ENCODE measurements at places on chromosomes 13 and 19.
A peak's percentile ranks its signal among the peaks of the same experiment; 100 is the strongest.

DNA sequence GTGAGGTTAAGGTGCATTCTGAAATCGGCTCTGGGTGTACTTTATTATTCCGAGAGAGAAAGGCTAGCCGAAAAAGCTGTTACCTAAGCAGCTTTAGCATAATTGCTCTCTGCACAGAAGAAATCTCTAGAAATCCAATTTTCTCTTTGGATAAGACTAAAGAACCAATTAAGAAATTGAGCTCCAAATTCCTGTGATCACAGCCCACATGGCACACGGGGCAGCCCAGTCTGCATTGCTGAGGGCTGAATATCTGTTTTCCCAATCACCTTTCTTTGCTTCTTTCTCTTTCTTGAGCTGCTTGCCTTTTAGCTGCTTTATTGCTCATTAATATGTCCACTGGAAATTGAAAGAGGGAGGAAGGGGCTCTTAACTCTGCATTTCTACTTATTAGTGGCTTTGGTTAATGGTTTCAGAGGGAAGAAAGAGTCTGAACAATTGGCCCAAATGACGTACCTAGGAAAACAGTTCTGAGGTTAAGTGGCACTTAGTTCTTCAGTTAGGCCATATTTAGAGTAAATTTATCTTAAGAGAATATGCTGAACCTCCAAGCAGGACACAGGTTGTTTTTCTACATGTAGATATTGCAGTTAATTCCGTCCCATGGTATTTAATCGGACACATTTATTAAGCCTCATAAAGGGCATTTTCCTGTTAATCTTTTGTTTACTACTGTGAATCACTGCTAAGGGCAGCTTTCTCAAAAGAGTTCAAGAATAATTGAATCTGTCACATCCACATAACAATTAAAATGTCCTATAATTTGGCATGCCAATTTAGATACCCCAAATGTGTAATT, 265.7 kb downstream of the ABCC4 start:
- DNase-seq = no peak

DNA sequence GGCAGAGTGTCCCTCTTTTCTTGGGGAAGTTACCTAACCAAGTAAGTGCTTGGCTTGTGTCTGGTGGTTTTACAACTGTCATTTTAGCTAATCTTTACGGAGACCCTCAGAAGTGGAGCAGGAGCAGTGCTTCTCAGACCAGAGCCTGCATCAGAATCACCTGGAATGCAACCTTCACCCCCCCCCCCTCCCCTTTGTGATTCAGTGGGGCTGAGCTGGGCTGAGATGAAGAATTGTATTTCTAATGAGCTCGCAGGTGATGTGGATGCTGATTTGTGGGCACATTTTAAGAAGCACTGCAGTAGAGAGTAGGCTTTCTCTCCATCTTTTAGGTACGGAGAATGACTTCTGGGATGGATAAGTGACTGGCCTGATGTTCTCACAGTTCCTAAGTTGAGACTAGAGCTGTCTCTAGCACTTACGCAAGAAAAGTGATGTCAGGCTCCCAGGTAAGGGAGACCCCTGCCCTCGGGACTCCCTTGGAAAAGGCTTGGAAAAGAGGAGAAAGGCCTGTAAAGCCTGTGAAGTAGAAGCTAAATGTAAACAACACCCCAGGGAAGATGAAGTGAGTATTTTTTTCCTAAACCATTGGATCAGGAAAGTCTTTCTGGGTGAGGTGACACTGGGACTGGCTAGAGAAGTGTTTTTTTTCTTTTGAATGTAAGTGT, 23.3 kb upstream of the RNF113B start:
- no peak for DNase-seq

DNA sequence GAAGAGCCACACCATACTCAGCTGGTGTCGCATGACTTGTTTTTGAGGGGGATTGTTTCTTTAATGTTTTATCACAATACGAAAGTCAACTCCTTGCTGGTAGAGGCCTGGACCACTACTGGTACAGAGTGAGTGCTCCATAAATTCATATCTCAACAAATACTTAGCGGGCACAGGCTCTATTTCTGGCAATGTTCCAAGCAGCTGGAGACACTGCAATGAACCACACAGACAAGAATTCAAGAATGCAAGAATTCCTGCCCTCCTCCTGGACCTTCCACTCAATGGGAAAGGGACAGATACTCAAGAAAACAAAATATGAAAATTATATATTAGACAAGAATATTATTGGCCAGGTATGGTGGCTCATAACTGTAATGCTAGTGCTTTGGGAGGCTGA, 5.1 kb upstream of the FXYD5 start:
- no peak for DNase-seq

GRCh38 chr13:29109987-29110386, 289.8 kb downstream of the MTUS2 start:
- no peak for DNase-seq

DNA sequence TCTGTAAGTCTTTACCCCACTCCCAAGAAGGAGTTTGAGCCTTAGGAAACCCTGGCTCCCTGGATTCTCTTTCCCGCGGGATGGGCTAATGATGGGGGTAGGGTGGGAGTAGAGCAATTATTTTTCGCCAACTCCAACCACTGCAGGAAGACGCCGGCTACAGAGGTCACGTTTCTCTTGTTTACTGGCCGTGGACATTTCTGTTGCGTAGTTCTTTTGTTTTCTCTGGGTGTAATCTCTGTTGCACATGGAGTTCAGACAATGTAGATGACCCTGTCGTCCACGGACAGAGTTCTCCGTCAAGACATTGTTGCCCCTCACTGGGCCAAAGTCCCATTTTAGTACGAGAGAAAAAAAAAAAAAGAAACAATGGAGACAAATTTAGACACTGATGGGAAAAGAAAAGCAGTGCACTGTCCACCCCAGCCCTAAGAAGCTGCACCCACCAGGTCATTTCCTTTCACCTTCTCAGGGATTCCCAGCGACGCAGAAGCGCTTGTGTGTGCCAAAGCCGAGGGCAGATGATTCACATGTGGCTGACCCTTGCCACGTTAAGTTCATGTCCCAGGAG, 133.9 kb upstream of the ARGLU1 start:
- no peak for DNase-seq

GRCh38 chr13:93535251-93535650, 308.6 kb downstream of the GPC6 start:
- DNase-seq = no peak

DNA sequence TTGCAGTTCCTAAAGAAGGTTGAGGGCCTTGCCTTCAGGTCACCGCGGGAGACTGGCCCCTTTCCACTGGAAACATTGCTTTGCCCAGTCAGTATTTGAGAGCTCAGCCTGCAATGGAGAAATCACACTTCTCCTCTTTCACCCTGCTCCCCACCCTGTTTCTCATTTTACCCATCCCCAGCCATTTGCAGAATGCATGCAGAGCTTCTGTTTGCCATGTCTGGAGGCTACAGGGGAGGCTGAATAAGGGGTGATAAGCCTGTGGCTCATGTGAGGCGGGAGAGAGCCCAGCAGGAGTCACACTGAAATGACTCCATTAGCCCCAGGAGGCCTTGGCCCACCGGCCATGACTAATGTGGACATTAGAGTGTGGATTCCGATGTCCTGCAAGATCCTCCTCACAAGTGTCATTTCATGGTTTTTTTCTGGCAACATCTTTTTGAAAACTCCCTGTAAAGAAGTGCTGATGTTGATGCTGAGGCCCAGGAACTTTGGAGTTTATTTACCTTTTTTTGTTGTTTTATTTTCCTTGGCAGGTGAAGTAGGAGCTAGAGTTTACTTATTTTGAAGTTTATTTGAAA, 6.3 kb downstream of the SPINT2 start:
- DNase-seq = no peak

GRCh38 chr19:13463296-13463695, 43.0 kb downstream of the CACNA1A start:
- no peak for DNase-seq

GRCh38 chr13:42569576-42570344, 4.2 kb upstream of the TNFSF11 start:
- no peak for DNase-seq

DNA sequence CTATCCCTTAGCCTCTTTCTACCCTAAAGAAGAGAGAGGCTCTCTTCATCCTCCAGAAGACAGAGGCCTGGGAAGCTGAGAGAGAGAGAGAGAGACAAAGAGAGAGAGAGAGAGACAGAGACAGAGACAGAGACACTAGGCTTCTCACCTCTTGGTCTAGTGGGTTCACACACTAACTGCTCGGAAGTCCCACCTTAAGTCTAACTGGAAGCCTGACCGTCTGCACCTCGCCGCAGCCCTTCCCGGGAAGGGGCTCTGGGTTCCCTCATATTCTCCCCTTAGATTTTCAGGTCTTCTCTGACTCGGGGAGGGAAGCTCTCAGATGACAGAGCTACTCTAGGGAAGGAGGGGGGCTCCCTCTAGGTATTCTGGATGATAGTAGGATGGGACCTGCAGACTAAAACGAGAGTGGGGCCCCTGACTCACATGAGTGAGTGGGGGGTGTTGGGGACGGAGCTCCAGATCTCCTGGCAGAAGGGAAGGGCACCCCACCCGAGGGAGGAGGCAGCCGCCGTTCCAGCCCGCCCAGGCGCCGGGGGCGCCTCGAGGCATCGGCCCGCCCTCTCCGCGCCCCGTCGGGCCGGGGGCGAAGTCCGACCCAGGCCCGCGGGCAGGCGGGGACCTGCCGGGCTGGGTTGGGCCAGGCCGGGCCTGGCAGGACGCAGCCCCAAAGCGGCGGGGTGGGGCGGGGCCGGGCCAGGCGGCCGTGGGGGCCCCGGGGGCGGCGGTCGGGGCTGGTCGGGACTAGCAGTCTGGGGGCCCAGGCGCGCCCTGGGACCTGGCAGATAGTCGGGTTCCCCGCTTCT, 2.0 kb upstream of the JUNB start:
- DNase-seq = peak; percentile 34

GRCh38 chr13:77599351-77599750, 63.8 kb downstream of the SCEL start:
- no peak for DNase-seq

- peak; percentile 34 for DNase-seq
Observed at GRCh38 chr19:35436477-35437405, 11.3 kb upstream of the FFAR2 start.
